ENCODE measurements at places on chromosomes 2 and 18.

DNA sequence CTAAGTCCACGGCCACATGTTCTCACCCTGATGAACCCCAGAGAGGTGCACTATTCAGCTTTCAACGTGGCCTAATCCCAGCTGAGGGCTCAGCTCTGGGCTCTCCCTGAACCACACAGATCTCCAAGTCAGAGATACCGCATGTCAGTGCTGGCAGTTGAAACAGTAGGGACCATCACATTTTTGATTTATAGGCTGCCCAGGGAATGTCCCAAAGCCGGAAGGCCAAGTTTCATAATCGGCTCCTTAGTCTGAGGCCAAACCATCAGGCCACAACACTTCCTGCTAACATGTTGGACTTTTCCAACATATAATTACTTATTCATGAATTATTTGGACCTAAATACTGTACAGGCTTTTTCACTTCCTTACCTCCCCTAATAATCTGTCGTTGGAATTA lies 91.9 kb upstream of the KLHL29 start:
- DNase-seq: no peak

GRCh38 chr2:163594497-163594896 lies 141.3 kb downstream of the FIGN start:
- DNase-seq: no peak

GRCh38 chr2:113685471-113685870 lies 58.4 kb downstream of the RABL2A start:
- no peak for DNase-seq

GRCh38 chr18:68725346-68725745 lies 10.4 kb upstream of the TMX3 start:
- no peak for DNase-seq

Measured in effector memory CD4-positive, alpha-beta T cell (primary cell).